Bronchial smooth muscle cell (primary cell): ENCODE measurements at places on chromosomes 16 and 17. TPM values are rescaled to one million over a fixed set of nuclear protein-coding genes. Genes with fewer than 3 reads are reported as not detected.

The AOC3 gene
- 0.16 and 1.9 TPM in 2 replicates for total RNA-seq

The GPR179 gene
- total RNA-seq = 0.09 TPM in 1 of 2 replicates, not detected in the other

The CAPNS2 gene
- 1.0 and 1.7 TPM in 2 replicates for total RNA-seq

The GGT6 gene
- total RNA-seq = under 0.01 TPM in 1 of 2 replicates, not detected in the other

The GRAPL gene
- 0.16 TPM in 1 of 2 replicates, not detected in the other for total RNA-seq

The PDE6G gene
- not detected in 2 replicates for total RNA-seq

The SKA2 gene
- 19.1 and 32.6 TPM in 2 replicates for total RNA-seq

The B4GALNT2 gene
- total RNA-seq = under 0.01 TPM in 1 of 2 replicates, not detected in the other

The RNF222 gene
- not detected in 2 replicates for total RNA-seq
